Activated CD4-positive, alpha-beta T cell treated with anti-CD3 and anti-CD28 coated beads, Interleukin-2, amount 10 ng/mL, durations not matched to agents 7 days and 5 days (primary cell): ENCODE measurements at places on chromosomes 7 and 10. TPM values are rescaled to one million over a fixed set of nuclear protein-coding genes. Genes with fewer than 3 reads are reported as not detected.

CYP3A7 gene
- total RNA-seq = not detected

FAM20C gene
- total RNA-seq = 0.29 TPM

MKX gene
- total RNA-seq = 0.04 TPM

GRCh38 chr10:71447676-71448075 is 51.0 kb downstream of the CDH23 start:
- DNase-seq = no peak

GRCh38 chr7:110569486-110570205 is 521.3 kb upstream of the LRRN3 start:
- DNase-seq = no peak

DNA sequence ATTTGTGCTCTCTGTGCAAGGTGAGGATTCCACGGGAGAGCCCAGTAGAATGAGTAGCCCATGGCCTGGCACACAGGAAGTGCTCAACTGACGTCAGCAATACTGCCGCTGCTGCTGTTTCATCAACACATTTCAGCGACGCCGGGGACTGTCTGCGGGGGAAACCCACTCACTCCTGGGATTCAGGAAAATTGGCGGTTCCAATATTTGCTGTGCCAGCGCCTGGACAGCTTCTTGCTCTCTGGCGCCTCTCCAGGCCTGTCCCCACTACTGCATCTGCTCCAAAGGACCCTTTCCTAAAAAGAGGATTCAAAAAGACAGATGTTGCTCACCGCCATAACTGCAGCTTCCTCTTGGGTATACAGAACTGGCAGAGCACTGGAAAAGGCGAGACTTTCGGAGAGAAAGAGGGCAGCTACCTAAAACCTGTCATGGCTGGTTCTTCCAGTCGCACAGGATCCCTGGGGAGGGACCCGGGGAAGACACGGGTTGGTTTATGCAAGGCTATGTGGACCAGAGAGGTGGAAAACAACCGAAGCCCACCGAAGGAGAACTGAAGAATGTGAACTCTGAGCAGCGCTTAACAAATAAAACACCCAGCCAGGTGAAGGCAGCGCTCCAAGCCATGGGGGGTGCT is 39.7 kb upstream of the ENO4 start:
- no peak for DNase-seq

- no peak for DNase-seq
These were observed 39.1 kb upstream of the TMEM236 start for GRCh38 chr10:17712717-17713471.

DNA sequence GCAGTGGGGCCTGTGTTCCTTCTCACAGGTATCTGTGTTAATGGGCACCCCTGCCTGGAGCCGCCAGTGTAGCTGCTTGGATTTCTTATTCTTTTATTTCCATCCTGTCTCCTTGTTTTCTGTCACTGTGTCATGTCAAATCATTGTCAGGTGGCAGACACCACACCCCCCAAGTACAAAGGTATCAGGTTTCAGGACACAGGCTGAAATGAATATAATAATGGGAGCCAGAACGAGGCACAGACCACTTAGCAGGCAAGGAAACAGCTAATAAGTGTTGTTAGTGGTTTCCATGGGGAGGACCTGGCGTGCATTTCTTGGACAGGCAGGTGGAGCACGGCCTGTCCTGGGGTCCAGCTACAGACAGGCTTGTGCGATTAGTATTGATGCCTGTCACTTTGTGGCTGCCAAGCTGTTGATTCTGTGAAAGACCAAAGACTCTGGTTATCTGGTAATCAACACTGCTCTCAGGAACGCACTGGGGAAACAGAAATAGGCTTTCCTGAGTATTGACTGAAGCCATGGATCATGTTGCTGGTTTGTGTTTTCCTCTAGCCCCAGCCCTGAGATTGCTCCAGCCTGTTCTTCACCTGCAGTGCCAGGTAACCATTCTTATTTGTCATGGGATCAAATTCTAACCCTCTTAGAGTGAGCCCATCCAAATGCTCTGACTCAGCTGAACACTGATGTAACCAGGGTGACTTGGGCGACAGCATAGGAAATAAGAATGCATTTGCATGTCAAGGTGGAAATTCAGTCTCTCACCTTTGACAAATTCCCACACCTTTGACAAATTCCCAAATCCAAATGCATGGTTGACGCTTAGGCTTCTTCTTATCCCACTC is 1002.0 kb downstream of the LRMDA start:
- no peak for DNase-seq

TMEM140 gene
- total RNA-seq = 25.3 TPM

SLC29A4 gene
- 0.50 TPM for total RNA-seq

DNA sequence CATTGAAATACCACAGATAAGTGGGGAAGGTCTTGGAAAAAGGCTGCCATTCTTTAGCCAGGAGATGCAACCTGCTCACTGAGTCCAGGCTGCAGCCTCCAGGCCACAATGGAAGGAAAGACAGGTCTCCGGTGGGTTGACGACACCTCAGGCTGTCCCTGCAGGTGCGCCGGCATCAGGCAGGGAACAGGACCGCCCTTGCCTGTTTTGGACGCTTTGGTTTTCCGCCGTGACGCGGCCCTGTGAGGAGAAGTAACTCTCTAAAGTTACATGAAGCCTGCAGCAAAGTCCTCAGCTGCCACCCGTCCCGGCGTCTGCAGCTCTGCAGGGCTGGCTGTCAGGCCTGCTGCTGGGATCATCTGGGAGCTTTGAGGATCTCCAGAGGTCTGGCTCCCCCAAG is 147.0 kb downstream of the WDR37 start:
- DNase-seq = no peak

DNA sequence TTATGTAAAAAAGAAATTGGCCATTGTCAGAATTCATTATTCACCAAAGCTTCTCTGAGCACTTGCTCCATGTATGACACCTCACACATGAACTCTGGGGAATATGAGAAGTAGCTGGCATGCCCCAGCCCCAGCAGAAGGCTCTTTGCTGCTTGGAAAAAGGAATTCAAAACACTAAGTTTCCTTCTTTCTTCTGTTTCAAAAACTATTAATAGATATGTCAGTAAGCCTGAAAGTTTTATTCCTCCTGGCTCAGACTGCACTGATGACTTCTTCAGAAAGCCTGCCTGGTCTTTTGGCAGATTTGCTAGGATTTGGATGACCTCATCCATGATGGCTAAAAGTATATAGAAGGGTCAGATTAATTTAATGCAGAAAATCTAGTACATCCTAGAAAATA is 511.0 kb downstream of the GFRA1 start:
- DNase-seq = no peak

GRCh38 chr10:100528921-100529474 is 673 bp downstream of the NDUFB8 start:
- no peak for DNase-seq

- DNase-seq = no peak
These were observed 100.1 kb downstream of the KLF6 start for GRCh38 chr10:3684891-3685290.
